ENCODE measurements at places on chromosomes 3 and 15.

- no peak for DNase-seq
These were observed 7.3 kb upstream of the RTP3 start for GRCh38 chr3:46490338-46491084.

- DNase-seq, result no peak
These were observed 83.5 kb downstream of the IGF1R start for GRCh38 chr15:98731712-98732450.

- no peak for DNase-seq
These were observed 20.9 kb downstream of the PSTPIP1 start for GRCh38 chr15:77015646-77016320.

GRCh38 chr3:148861277-148861869 lies 3.7 kb upstream of the CPA3 start:
- DNase-seq, result no peak

GRCh38 chr3:81666502-81667121 lies 94.8 kb downstream of the GBE1 start:
- no peak for DNase-seq

All from stimulated activated CD4-positive, alpha-beta T cell treated with anti-CD3 and anti-CD28 coated beads, Interleukin-2, amount 100 ng/mL, for 48 hours (primary cell).